Activated naive CD4-positive, alpha-beta T cell treated with anti-CD3 and anti-CD28 coated beads, Interleukin-2, amount 10 ng/mL, durations not matched to agents 7 days and 5 days (primary cell): ENCODE measurements at places on chromosomes 4 and X.
A peak's percentile ranks its signal among the peaks of the same experiment; 100 is the strongest.

GRCh38 chr4:169566021-169566818 is 46.2 kb downstream of the NEK1 start:
- peak; percentile 43 for DNase-seq

DNA sequence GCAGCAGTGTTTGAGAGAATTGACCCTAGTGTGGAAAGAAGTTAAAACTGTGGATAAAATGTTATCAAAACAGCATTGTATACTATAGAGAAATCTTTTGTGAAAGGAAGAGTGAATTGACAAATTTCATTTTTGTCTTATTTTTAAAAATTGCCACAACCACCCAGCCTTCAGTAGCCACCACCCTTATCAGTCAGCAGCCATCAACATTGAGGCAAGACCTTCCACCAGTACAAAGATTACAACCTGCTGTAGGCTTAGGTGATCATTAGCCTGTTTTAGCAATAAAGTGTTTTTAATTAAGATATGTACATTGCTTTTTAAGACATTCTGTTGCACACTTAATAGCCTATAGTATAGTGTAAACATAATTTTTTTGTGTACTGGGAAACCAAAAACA is 91.1 kb downstream of the NFKB1 start:
- no peak for DNase-seq

- DNase-seq, result peak; percentile 86
Measured at GRCh38 chrX:46573892-46574773, 568 bp downstream of the CHST7 start.

DNA sequence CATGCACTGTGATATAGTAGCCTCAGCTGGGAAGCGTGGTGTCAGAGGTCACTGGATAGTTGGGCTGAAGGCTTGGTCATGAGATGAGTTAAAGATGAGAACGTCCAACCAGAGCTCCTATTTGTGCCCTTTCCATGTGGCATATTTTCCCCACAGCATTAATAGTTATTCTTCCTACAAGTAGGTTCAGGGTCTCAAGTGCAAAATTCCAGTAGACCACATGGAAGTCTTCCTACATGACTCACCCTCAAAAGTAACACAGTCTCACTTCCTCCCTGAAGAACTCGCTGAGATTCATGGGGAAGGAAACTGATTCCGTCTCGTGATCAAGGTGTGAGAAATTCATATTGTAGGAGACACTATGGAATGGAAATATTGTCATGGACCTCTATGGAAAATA is 1212.5 kb upstream of the PRKX start:
- no peak for DNase-seq

GRCh38 chr4:108371282-108371681 is 202.6 kb upstream of the LEF1 start:
- DNase-seq, result no peak

DNA sequence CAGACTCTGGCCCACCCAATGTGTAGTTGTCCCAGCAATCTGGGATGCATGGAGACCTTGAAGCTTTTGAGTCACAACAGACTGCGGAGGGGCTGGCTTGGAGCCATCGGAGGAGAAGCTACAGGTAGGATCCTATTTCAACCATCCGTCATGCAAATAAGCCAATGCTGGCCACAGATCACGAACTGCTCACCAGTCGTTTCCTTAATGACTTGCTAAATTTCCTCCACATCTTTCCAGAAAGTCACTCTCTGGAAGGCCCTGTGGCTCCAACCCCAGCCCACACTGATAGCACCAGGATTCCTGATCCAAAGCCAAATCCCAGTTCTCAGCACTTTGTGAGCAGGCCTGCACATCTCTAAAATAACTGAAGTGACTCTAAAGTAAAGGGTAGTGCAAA is 321.3 kb downstream of the RAB28 start:
- no peak for DNase-seq

DNA sequence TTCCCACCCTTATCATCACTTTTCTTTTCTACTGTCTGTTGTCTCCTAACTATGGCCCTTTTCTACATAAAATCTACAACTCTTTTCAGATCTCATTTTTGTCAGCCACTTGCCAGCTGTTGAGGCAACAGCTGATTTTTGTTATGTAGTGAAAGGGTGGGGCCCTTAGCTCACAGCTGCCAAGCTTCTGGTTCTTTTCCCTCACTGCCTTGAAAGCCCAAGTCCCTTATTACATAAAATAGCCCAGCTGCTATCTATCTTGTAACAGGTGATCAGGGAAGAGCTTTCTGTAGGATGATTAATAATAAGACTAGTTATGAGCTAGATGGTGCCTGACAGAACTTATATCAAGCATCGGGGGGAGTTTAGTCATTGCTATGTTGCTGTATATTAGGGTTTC is 45.9 kb downstream of the ADGRL3 start:
- DNase-seq, result no peak

DNA sequence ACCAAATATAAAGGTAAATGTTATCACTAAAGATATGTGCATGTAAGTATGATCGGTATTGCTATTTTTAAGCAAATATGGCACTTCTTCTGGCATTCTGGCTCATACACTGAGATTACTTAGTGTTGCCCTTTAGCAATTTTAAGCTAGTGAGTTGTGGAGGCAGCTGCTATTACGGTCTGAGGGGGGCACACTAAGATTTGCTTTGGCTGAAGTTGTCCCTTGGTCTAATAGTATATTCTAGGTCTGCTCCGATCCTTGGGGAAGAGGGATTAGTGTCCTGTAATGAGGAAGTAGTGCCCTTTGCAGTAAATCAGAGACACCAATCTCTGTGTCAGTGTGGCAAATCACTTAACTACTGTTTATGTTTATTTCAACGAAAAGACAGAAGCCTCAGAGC is 196.5 kb upstream of the FTHL17 start:
- DNase-seq, result no peak

DNA sequence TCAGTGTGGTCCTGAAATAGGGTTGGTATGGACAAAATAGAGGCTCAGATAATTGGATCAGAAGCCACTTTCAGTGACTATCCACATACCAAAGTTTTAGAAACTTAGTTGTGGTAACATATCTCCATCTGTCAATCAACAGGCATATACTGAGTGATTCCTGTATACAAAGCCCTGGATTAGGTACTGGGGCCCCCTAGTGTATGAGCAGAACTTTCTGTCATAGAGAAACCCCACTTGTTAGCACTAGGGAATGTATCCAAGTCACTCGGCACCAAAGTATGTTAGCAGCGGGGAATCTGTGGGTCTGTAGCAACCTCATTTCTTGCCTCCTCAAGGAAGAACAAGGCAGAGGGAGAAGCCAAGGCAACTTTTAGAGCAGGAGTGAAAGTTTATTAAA is 50.7 kb downstream of the MAP7D3 start:
- peak; percentile 26 for DNase-seq

DNA sequence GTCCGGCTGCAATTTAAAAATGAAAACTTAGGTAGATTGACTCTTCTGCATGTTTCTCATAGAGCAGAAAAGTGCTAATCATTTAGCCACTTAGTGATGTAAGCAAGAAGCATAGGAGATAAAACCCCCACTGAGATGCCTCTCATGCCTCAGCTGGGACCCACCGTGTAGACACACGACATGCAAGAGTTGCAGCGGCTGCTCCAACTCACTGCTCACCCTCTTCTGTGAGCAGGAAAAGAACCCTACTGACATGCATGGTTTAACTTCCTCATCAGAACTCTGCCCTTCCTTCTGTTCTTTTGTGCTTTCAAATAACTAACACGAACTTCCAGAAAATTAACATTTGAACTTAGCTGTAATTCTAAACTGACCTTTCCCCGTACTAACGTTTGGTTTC is 41.0 kb downstream of the MAP7D3 start:
- DNase-seq, result no peak

DNA sequence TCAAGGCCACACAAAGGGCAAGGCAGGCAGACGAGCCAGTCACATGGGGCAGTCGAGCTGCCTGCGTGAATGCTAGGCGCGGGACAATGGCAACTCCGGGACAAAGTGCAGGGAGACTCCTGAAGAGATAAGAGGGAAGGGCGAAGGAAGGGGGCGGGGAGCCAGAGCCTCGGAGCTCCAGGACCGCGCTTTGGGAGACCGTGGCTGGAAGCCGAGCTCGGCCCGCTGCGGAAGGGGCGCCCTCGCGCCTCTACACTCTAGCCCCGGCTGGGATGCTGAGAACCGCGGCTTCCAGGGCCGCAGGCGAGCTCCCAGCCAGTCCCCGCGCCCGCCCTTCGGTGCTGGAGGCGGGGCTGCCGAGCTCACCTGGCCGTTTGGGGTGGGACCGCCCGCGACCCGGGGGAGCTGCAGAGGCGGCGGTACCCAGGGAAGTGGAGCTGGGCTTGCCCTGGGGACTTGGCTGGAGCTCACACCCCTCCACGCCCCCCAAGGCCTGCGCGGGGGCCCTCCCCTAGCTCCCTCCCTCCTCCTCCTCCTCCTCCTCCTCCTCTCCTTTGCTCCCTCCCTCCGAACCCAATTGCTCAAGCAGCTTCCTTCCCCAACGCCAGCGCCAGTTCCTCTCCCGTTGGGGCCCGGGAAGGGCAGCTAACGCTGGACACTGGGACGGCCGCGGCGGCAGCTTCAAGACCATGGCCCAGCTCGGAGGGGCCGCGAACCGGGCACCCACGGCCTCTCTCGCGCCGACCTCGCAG is at the start of gene SOWAHD:
Gene SOWAHD, plus strand, starts transcription at position 610 of the 752 bp plus-strand sequence. Its CDS starts 80 bp downstream, at position 690.
- peak; percentile 61 for DNase-seq

GRCh38 chr4:10118048-10119004 is 1.7 kb upstream of the WDR1 start:
- DNase-seq, result no peak
